Esophagus squamous epithelium (tissue), 5 donors: ENCODE measurements at places on chromosomes 5 and 9. TPM values are rescaled to one million over a fixed set of nuclear protein-coding genes. Genes with fewer than 3 reads are reported as not detected.

DNA sequence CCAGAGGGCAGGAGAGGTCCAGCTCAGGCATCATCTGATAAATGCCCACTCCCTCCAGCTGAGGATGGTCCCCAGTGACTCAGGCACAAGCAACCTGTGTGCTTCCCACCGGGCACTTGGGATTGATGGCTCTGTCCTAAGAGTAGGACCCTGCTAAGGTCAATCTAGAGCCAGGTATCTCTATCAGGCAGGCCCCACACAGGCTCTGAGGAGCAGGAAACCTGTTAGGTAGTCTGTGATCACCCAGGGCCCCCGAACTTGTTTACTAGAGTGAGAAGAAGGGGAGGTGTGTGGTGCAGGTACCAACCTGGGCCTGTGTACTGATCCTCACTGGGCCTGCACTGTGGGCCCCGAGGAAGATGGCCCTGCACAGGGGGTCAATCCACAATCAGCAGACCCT lies 119.6 kb upstream of the FSTL4 start:
- peaks cover 4% of the 10 kb centered on the region for H3K4me1 ChIP-seq
- H3K36me3 ChIP-seq, result no peaks in the 10 kb centered on the region
- H3K4me3 ChIP-seq, result no peak overlapping the region
- no peaks in the 10 kb centered on the region for H3K27me3 ChIP-seq
- no peak for DNase-seq

GRCh38 chr9:117775591-117775990 lies 71.4 kb downstream of the TLR4 start:
- DNase-seq, result no peak
- H3K27ac ChIP-seq, result no peak overlapping the region
- no peaks in the 10 kb centered on the region for H3K27me3 ChIP-seq

- H3K27me3 ChIP-seq, result no peaks in the 10 kb centered on the region
- no peaks in the 10 kb centered on the region for H3K36me3 ChIP-seq
- no peak overlapping the region for H3K27ac ChIP-seq
- no peaks in the 10 kb centered on the region for H3K4me1 ChIP-seq
- no peak for DNase-seq
- H3K4me3 ChIP-seq, result no peak overlapping the region
Observed at GRCh38 chr5:16160706-16161105, 18.9 kb downstream of the MARCHF11 start.

GRCh38 chr5:110460837-110461236 lies 265.6 kb downstream of the TMEM232 start:
- no peaks in the 10 kb centered on the region for H3K4me1 ChIP-seq
- DNase-seq, result no peak
- H3K36me3 ChIP-seq, result no peaks in the 10 kb centered on the region
- no peak overlapping the region for H3K27ac ChIP-seq

GRCh38 chr5:91222482-91222881 lies 160.6 kb downstream of the ARRDC3 start:
- H3K4me1 ChIP-seq, result no peaks in the 10 kb centered on the region
- no peak for DNase-seq
- no peaks in the 10 kb centered on the region for H3K27me3 ChIP-seq
- H3K4me3 ChIP-seq, result no peak overlapping the region
- no peaks in the 10 kb centered on the region for H3K36me3 ChIP-seq
- no peak overlapping the region for H3K27ac ChIP-seq

GRCh38 chr9:90010793-90011192 lies 406.0 kb downstream of the GADD45G start:
- no peaks in the 10 kb centered on the region for H3K36me3 ChIP-seq
- H3K4me3 ChIP-seq, result no peak overlapping the region
- no peak for DNase-seq
- no peaks in the 10 kb centered on the region for H3K27me3 ChIP-seq

DNA sequence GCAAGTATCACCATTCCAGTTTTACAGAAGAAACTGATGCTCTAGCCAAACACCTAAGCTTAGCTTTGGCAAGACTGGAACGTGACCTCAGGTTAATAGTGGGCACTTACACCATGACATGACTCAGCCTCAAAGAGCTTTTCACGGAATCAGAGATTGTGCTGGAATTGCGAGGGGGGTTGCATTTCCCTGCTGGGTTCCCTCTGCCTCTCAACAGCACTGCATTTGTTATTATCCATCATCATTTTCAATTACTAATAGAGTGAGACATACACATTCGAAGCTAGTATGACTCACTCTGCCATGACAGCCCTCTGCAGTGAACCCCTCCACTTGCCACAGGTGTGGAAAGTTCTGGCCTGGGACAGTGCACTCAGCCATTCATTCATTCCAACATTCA lies 8.0 kb downstream of the SPOCK1 start:
- no peak overlapping the region for H3K27ac ChIP-seq
- H3K36me3 ChIP-seq, result no peaks in the 10 kb centered on the region
- H3K4me1 ChIP-seq, result no peaks in the 10 kb centered on the region
- DNase-seq, result no peak

DNA sequence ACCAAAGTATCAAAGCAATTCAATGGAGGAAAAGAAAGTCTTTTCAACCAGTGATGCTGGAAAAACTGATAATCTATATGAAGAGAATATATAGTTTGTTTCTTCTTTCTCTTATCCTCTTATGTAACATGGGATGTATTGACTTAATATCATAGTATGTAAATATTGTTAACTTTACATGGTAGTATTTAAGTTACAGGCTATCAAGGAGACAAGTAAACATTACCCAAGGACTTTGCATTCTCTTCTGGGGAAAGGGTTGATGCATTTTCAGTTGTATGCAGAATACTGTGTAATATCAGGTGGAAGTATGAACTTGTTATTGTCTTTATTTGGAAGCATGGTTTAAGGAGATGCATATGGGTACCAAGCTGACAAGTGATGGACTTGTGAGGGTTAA lies 9.1 kb upstream of the ARHGEF37 start:
- H3K4me1 ChIP-seq, result no peaks in the 10 kb centered on the region
- DNase-seq, result no peak
- H3K27ac ChIP-seq, result no peak overlapping the region
- no peak overlapping the region for H3K4me3 ChIP-seq
- no peaks in the 10 kb centered on the region for H3K36me3 ChIP-seq

The KIF4B gene
- not detected for total RNA-seq

The ARHGAP26 gene
- 15.6 TPM for total RNA-seq

The PCDHB11 gene
- total RNA-seq, result 0.48 TPM
